ENCODE measurements at places on chromosomes 3 and 15. TPM values are rescaled to one million over a fixed set of nuclear protein-coding genes. Genes with fewer than 3 reads are reported as not detected.

Gene PIGBOS1
- 8.5 TPM for total RNA-seq

Gene NR1I2
- not detected for total RNA-seq

Gene CD96
- not detected for total RNA-seq

Gene SLC35G2
- total RNA-seq = 22.4 TPM

Gene ADAMTS17
- total RNA-seq = not detected

Gene PLOD2
- 324 TPM for total RNA-seq

Gene TM4SF18
- not detected for total RNA-seq

Gene CAPN7
- 23.7 TPM for total RNA-seq

Gene ZCWPW2
- 0.34 TPM for total RNA-seq

Gene SAMD7
- not detected for total RNA-seq

Gene STXBP5L
- not detected for total RNA-seq

Gene ACOX2
- 15.2 TPM for total RNA-seq

Gene CPNE4
- not detected for total RNA-seq

Gene GOLGA8G
- 0.07 TPM for total RNA-seq

Gene CTXN2
- total RNA-seq = not detected

Gene ACP3
- total RNA-seq = not detected

Gene GOLGA6L7
- not detected for total RNA-seq

Gene CHRFAM7A
- total RNA-seq = not detected

Gene STRIT1
- not detected for total RNA-seq

Gene KBTBD8
- total RNA-seq = 1.8 TPM

Gene FEZF2
- total RNA-seq = not detected

Gene TNNC1
- 0.46 TPM for total RNA-seq

Gene CASR
- total RNA-seq = not detected

Gene APOD
- total RNA-seq = not detected

Gene ITIH4
- 1.4 TPM for total RNA-seq

Gene GOLGA6L10
- 0.39 TPM for total RNA-seq

Gene CELF6
- total RNA-seq = 0.14 TPM

Gene UCN2
- total RNA-seq = 5.9 TPM

Gene NME9
- total RNA-seq = not detected

Gene MYL3
- total RNA-seq = 0.31 TPM

Gene PPP2R3A
- 19.2 TPM for total RNA-seq

Gene PLA2G4E
- not detected for total RNA-seq

Gene ROPN1B
- not detected for total RNA-seq

Gene ZMYND10
- 0.78 TPM for total RNA-seq

Gene ATP2C1
- total RNA-seq = 108 TPM

Gene LMAN1L
- not detected for total RNA-seq

Gene ABHD2
- total RNA-seq = 39.7 TPM

Gene CFAP92
- not detected for total RNA-seq

Gene SV2B
- total RNA-seq = not detected

Gene RTP4
- total RNA-seq = not detected

Gene PPP1R14D
- not detected for total RNA-seq

Gene SCN11A
- not detected for total RNA-seq

Gene CACNA2D3
- total RNA-seq = 0.35 TPM

Gene SERPINI2
- not detected for total RNA-seq

Gene PIF1
- 6.3 TPM for total RNA-seq

Gene LRRK1
- total RNA-seq = 13.6 TPM

Gene AP2M1
- 802 TPM for total RNA-seq
